CD4-positive, alpha-beta T cell (primary cell): ENCODE measurements at places on chromosomes 4 and X.

DNA sequence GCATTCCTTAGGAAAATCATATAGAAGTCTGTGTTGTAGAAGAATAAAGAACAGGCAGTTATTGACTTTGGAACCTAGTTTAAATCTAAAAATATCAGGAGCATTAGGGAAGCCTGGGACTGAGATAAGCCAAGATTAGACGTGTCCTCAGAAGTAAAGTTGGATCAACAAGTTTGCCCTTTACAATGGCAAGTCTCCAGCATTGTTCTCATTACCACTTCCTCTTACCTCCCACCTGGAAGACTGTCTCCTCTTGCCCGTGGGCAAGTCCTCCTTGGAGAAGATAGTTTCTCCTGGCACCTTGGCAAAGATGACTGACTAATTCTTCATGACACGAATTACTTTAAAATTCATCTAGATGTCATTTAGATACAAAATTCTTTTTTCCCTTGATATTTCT lies 37.8 kb downstream of the CNKSR2 start:
- DNase-seq: no peak

GRCh38 chrX:23900220-23900797 lies 7.4 kb downstream of the APOO start:
- no peak for DNase-seq

- DNase-seq: no peak
Observed at GRCh38 chr4:90419124-90419711, 292.0 kb downstream of the CCSER1 start.

DNA sequence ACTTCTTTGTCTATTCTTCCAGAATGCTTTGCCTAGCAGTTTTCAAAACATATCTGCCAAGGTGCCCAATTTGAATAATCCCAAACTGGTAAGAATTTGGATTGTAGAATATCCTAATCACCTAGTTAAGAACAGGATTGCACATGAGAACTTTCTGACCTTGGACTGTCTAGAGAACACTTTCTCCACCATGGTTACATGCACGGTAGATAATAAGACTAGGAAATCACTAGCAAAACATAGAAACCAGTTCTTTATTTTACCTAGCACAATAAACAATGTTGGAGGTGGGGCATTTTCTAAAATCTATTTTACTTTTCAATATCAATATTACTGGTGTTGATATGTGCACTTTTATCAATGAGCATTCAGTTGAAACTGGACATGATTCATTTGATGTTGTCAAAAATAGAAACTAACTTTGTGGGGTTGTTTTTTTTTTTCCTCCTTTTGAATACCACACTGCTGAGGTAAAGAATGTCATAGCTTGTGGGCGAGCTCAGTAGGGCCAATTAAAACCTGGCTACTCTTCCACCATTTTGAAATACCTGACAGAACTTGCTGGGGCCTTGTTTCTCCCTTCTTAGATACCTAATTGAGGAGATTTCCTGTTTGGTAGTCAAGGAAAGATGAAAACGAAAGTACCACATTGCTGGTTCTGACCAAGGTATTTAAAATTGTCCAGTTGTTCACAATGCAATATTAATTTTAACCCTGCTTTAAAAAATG lies 10.4 kb downstream of the MID1IP1 start:
- no peak for DNase-seq
